ENCODE measurements at places on chromosomes 7 and 10.

DNA sequence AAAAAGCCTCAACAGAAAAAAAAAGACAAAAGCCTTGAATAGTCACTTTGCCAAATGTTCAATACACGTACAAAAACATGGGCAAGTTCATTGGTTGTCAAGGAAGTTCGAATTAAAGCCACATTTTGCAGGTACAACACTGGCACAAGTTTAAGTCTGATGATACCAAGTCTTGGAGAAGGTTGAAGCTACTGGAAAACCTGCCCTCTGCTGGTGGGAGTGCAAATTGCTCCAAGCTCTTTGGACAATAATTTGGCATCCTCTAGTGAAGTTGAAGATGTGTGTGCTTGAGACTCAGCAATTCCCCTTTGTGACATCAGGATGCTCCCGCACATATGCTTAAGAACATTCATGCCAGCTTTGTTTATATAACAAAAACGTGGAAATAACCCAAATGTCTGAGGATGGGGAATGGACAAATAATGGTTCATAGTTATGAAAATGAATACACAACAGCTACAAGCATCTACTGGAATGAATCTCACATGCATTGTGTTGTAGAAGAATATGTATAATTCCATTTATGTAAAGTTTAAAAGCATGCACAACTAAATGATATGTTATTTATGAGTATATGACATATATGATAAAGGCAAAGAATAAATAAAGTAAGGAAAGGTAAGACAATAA lies 120.0 kb upstream of the PLPP4 start:
- peak; percentile 1 for DNase-seq

GRCh38 chr7:94908323-94909178 lies 1.2 kb downstream of the PPP1R9A start:
- no peak for DNase-seq

GRCh38 chr10:46220187-46220586 lies 66.6 kb upstream of the ANTXRL start:
- no peak for DNase-seq

DNA sequence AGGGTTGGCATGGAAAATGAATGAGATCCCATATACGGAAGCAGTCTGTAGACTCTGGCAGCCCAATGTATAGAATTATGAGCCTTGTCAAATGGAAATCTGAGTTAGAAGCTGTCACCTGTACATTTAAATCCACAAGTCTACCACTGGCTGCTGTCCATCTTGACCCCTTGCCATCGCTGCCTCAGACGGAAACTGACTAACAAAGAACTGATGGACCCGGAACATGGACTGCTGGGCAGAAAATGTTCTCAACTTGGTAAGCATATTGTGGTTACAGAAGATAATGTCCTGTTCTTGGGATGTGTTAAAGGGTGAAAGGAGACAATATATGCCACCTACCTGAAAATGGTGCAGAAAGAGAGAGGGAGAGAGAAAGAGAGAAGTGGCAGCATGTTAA lies 37.5 kb downstream of the PARP12 start:
- no peak for DNase-seq

- no peak for DNase-seq
Measured at GRCh38 chr10:103932971-103933370, 15.0 kb upstream of the STN1 start.

DNA sequence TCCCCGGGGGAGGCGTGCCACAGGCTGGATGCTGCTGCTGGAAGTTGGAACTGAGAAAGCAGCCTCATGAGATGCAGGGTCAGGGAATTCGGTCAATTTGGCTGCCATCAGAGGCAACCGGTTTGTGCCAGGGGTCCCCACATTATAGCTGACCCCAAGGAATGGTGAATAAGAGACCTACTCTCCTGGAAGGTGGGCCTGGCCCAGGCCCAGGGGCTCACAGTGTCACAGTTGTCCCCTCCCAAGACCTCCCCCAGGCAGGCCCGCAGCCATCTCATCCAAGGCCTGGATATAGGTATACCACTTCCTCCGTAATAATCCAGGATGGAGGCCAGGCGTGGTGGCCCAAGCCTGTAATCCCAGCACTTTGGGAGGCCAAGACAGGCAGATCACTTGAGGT lies 114.6 kb downstream of the NPTX2 start:
- DNase-seq, result no peak

GRCh38 chr7:33901199-33901598 lies 4.1 kb upstream of the BMPER start:
- DNase-seq, result no peak

DNA sequence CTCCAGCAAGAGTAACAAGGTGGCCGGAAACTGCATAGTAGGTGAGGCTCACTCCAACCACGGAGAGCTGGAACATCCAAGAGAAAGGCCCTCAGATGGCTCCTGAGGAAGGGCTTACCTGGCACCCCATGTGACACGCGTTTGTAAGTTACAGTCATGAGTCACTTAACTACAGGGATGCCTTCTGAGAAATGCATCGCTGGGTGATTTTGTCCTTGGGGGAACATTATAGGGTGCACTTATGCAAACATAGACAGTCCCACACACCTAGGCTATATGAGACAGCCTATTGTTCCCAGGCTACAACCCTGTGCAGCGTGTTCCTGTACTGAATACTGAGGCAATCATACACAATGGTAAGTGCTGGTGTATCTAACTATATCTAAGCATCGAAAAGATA lies 139.9 kb downstream of the PKD1L1 start:
- no peak for DNase-seq

DNA sequence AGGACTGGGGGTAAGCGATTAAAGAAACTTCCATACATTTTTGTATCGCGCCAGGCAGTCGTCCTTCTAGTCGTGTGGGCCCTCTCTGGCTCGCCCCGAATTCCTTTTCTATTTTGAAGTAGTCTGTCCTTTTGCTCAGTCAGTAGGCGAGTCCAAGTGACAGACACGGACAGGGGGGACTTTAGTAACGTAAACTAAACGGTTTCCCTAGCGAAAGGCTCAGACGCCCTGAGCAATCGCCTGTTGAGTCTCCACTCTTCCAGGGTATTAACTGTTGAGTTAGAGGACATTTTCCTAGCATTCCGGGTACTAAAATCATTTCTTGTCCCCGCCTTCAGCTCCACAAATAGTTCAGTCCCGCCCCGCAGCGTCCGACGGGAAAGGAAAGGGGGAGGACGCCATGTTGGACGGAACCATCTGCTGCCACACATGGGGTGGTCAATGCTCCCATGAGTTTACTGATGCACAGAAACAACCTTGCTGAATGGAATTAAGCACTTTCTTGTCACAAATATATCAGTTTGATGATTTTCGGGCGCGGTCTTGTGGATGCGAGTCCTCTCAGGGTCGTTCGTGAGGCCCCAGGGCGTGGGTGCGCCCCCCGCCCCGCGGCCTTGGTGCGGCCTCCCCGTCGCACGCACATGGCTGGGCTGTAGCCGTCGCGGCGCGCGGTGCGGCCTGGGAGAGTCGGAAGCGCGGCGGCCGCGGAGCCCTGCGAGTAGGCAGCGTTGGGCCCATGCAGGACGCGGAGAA lies at the start of gene EIF3B:
Gene EIF3B, plus strand, starts transcription at position 642 of the 753 bp plus-strand sequence. Its CDS starts 95 bp downstream, at position 737.
- peak; percentile 98 for DNase-seq

DNA sequence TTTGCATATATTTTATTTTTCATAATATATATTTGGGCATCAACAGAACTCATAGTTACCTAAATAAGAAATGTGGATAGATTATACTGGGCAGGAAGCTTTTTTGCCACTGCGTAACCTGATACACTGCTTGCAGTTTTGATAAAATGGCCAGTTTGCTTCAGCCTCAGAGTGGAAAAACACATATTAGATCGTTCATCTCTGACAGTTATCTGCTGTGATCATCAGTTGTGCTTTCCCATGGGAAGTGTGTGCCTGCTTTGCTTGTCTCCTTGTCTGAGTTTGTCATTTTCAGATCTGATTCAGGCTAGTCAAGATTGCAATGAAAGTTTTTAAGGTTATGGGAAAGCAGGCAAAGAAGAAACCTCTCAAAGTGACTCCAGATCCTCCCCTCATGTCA lies 54.0 kb downstream of the ADAM12 start:
- DNase-seq, result no peak

- no peak for DNase-seq
Measured at GRCh38 chr7:155653803-155654202, 9.3 kb downstream of the RBM33 start.

DNA sequence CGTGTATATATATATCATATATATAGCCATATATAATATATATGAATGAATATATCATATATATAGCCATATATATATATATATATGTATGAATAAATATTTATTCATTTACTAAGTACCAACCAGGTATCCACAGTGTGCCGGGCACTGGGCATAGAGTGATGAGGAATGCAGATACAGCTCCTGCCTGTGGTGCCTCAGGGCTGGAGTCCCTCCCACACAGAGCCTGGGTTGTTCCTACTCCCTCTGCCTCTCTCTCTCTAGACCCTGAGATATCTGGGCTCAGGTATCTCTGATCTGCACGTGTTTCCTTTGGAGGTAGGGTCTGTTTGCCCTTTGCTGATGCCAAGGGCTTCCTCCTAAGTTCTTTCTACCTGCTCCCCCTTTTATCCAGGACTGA lies 1.4 kb upstream of the PLPP4 start:
- DNase-seq, result no peak

DNA sequence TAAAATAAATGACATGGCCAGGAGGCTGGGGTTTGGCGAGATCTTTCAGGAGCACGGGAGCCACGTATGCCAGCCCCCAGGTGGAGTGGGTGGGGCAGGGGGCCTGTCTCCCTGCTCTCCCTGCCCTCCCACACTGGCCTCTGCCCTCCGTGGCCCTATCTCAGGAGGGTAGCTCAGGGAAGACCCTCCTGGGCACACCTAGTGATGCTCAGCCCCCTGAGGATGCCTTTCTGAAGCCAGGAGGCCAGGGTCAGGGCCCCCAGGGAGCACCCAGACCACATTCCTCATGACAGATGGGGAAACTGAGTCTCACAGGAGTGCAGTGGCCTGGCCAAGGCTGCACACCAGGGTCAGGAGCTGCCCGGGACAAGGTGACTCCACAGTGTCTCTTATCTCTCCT lies 223.4 kb downstream of the ELFN1 start:
- DNase-seq, result no peak

DNA sequence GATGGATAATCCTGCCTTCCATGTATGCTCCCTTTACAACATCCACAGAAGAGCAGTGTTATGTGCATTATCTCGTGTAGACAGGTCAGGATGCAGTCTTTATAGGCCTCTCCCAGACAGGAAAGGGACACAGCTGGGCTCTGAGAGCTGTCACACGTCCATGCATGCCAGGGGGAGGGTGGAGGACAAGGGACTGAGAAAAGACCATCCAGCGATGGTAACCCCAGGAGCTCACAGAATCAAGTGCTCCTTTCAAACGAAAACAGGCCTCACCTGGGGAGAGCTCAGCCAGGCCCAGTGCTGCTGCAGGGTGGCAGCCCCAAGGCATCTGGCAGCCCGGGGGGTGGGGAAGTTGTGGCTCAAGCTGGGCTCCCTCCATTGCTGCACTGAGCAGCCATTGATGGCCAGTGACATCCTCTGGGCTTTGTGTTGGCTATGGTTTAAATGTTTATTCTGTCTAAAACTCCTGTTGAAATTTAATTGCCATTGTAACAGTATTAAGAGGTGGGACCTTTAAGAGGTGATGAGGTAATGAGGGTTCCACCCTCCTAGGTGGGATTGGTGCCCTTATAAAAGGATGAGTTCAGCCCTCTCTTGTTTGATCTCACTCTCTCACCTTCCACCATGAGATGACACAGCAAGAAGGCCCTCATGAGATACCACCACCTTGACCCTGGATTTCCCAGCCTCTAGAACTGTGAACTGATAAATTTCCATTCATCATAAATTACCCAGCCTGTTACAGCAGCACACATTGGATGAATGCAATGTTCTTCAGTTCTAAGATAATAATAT lies 15.7 kb downstream of the JCAD start:
- DNase-seq, result no peak

DNA sequence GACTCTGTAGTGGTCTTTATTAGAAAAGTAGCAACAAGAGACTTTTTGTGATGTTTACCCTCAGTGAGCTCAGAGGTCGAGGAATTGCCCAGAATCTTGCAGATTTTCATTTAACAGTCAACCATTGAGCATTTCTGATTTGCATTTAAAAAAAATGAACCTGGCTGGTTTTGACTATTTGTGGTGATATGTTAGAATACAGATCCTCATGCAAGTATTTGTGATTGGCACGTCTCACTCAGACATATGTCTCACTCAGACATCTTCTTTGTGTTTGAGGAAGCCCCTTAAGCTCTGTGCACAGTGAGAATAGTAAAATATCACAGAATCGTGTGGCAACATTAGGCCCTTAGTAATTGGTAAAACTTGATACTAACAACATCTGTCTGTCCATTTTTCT lies 113.2 kb downstream of the SND1 start:
- no peak for DNase-seq
